ENCODE measurements at places on chromosomes 1 and 21.

- DNase-seq, result no peak
These were observed 25.3 kb downstream of the NFIA start for GRCh38 chr1:61107638-61108037.

DNA sequence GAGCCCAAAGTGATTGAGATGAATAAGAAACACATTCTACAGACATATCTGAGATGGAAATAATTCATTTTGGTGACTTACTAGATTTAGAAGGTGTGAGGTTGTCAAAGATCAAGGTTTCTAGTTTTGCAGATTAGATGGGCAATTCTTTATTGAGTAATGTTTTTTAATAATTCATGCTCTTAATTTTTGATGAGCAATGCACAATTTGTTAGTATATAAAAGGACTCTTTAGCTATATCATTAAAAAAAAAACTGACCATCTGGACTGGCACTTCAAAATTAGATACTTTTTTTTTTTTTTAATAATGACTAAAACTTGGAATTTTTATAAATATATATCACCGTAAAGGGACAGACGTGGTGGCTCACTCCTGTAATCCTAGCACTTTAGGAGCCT lies 63.9 kb downstream of the FMN2 start:
- DNase-seq, result no peak

- DNase-seq, result no peak
These were observed 65.2 kb upstream of the TRABD2B start for GRCh38 chr1:48062353-48062752.

- DNase-seq, result peak; percentile 99
These were observed 5.5 kb downstream of the RIPK4 start for GRCh38 chr21:41761211-41761933.

GRCh38 chr1:181088079-181089016 lies at the start of gene IER5:
Gene IER5, plus strand, starts transcription at chr1:181088700. Its CDS starts 203 bp downstream, at chr1:181088903.
- DNase-seq, result peak; percentile 98

DNA sequence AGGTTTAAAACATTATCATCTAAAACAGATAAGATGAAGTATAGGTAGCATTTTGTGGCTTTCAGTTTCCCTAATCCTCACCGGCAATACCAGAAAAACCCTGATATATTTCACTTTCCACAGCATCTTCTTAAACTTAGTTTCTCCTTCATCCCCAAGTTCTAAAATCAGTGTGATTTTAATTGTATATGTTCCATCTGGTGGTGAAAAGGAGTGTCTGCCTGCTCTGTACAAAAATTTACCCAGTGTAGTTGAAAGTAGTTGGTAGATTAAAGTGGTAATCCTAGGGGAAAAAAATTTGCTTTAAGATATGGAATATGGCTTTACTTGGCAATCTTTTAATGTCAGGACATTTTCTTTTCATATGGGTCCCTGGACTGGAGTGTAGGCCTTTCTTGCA lies 74.3 kb downstream of the CEP350 start:
- DNase-seq, result no peak

GRCh38 chr1:41733725-41734124 lies 185.0 kb downstream of the HIVEP3 start:
- DNase-seq, result no peak

DNA sequence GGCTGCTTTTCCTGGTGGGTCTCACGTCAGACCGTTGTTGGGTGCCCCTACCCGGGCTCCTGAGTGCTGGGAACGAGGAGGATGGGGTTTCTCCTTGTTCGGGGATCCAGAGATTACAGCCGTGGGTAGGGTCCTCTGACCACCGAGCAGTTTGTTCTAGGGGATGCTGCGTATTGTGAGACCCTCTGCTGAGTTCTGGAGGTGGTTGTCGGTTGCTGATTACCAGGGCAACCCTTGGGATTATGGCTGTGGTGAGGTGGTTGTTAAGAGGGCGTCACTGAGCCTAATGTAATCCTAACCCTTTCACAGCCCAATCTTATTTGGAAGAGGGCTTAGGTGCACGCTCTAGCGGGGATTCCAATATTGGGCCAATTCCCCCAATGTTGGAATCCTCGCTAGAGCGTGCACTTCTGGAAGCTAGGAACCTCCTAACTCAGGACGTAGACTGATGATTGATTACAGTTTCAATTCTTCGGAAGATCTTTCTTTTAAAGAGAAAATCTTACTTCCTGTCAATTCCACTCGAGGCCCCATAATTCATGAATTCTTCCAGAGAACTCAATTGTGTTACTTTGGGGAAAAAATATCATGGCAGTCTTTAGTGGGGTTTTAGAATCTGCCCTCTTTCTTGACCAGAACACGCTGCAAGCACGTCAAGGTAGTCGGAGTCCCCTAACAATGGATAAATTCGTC lies 483 bp downstream of the TCEANC2 start:
- peak; percentile 1 for DNase-seq

- no peak for DNase-seq
These were observed 100.6 kb upstream of the VAMP3 start for GRCh38 chr1:7670334-7671145.

DNA sequence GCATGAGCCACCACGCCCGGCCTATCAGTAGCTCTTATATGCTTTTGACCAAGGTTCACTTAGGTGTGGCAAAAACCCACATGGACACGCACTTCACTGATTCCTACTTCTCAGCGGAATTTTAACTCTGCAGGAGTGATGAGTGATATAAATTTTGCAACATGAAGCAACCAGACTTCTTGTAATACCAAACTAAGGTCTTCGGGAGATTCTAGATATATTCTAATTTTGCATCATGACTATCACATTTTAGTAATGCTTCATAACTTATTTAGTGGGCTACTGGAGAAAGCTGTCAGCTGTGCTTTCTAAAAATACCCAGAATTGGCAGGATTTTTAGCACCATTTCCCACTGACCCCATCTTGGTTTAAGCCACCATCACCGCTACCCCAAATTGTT lies 27.8 kb downstream of the RHCE start:
- DNase-seq, result peak; percentile 72
